Left lung (tissue), 14 donors: ENCODE measurements at places on chromosomes 1 and 21. TPM values are rescaled to one million over a fixed set of nuclear protein-coding genes. Genes with fewer than 3 reads are reported as not detected.
A peak's percentile ranks its signal among the peaks of the same experiment; 100 is the strongest.

DNA sequence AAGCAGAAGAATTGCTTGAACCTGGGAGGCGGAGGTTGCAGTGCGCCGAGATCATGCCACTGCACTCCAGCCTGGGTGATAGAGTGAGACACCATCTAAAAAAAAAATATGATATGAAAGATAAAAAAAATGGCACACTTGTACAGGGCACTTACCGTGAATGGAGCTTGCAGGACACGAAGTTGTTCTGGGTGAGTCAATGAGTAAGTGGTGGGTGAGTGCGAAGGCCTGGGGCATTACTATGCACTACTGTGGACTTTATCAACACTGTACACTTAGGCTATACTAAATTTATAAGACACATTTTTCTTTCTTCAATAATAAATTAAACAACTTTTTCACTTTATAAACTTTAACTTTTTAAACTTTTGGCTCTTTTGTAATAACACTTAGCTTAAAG is 37.0 kb downstream of the TNFRSF8 start:
- H3K27ac ChIP-seq, result no peak overlapping the region
- H3K36me3 ChIP-seq, result no peaks in the 10 kb centered on the region
- no peak overlapping the region for H3K4me3 ChIP-seq

DNA sequence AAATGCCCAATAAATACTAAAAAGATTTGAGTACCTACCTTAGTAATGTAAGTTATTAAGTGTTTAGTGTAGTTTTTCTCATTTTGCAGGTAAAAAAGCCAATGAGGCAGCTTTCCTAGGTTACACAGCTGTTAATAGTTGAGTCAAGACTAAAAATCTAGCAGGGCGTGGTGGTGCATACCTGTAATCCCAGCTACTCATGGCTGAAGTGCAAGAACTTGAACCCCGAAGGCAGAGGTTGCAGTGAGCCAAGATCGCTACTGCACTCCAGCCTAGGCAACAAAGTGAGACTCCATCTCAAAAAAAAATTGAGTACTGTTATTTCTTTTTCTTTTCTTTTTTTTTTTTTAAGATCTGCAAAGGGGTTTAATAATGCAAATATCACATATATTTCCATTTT is 7.7 kb downstream of the YBX1 start:
- H3K36me3 ChIP-seq, result no peaks in the 10 kb centered on the region
- H3K27ac ChIP-seq, result no peak overlapping the region
- H3K4me1 ChIP-seq, result peaks cover 40% of the 10 kb centered on the region
- H3K4me3 ChIP-seq, result no peak overlapping the region
- no peaks in the 10 kb centered on the region for H3K27me3 ChIP-seq

Gene OPTC
- not detected for total RNA-seq

GRCh38 chr1:203284411-203285123 is 20.8 kb upstream of the BTG2 start:
- peak overlapping the region; percentile 98 for H3K27ac ChIP-seq
- H3K4me3 ChIP-seq, result no peak overlapping the region
- no peaks in the 10 kb centered on the region for H3K27me3 ChIP-seq
- peaks cover 80% of the 10 kb centered on the region for H3K4me1 ChIP-seq
- no peaks in the 10 kb centered on the region for H3K36me3 ChIP-seq
- DNase-seq, result no peak

GRCh38 chr21:26686278-26686677 is 113.2 kb upstream of the CYYR1 start:
- no peak for DNase-seq
- H3K27ac ChIP-seq, result no peak overlapping the region
- H3K4me3 ChIP-seq, result no peak overlapping the region
- H3K4me1 ChIP-seq, result no peaks in the 10 kb centered on the region

DNA sequence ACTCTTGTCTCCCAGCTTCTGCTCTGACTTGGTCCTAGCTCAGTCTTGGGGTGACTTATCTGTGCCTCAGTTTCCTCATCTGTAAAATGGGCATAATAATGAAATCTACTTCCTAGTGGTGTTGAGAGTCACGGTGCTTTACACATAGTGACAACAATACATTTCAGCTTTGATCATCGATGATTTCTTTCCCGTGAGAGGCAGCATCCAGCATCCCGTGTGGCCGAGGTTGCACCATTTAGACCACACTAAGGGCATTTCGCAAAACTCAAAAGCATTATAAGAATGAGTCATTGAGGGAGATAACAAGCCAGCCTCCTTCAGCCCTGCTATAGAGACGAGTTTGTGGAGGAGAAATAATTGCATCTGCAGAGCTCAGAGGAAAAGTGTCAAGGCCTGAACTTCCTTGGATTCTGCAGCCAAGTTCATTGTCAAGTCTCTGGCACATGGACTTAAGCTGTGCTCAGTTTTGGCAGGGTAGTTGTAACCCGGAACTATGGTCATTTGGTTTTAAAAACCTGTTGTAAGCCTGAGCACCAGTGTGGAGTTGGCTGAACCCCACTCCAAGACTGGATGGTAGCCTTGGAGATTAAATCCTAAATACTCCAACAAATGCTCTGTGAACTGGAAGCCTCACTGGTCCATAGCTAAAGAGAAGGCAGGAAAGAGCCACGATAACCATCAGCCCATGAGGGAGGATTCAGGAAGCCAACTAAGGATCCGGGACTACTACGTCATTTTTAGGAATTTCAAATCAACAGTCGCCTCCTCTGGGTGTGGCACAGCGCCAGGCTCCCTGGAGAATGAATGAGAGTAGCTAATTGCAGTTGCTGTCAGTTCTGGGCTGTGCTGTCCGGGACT is 64.2 kb downstream of the TCP10L start:
- H3K4me3 ChIP-seq, result no peak overlapping the region
- H3K27me3 ChIP-seq, result no peaks in the 10 kb centered on the region
- no peaks in the 10 kb centered on the region for H3K36me3 ChIP-seq
- DNase-seq, result peak; percentile 82
- peaks cover 6% of the 10 kb centered on the region for H3K4me1 ChIP-seq

GRCh38 chr1:242534753-242535152 is 10.3 kb upstream of the PLD5 start:
- no peak overlapping the region for H3K27ac ChIP-seq
- DNase-seq, result no peak
- H3K36me3 ChIP-seq, result no peaks in the 10 kb centered on the region
